Thoracic aorta (tissue), 2 donors: ENCODE measurements at places on chromosomes 7 and 10. TPM values are rescaled to one million over a fixed set of nuclear protein-coding genes. Genes with fewer than 3 reads are reported as not detected.

DNA sequence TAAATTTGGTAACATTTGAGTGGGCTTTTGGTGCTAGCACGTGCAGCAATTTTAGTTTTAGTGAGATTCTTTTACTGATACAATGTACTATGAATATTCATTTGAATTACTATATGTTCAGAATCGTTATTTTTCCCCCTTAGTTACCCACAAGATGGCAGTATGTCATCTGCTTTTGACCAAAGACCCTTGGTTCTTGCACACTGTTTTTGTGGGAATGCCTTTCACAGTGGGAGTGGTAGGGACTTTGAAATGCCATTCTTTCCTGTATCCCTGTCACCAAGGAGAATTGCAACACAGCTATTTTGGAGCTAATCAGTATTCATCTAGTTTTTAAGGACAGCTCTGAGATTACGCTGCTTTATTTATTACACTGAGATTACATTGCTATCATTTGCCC is 40.6 kb downstream of the SEC23IP start:
- no peak overlapping the region for H3K4me3 ChIP-seq
- no peak overlapping the region for H3K27ac ChIP-seq
- H3K27me3 ChIP-seq: no peaks in the 10 kb centered on the region

Gene PNLIPRP1
- not detected for total RNA-seq

- peaks cover 7% of the 10 kb centered on the region for H3K4me1 ChIP-seq
- H3K27ac ChIP-seq: no peak overlapping the region
- no peak for DNase-seq
- H3K4me3 ChIP-seq: no peak overlapping the region
Observed at GRCh38 chr10:73061743-73062142, 34.9 kb downstream of the P4HA1 start.

DNA sequence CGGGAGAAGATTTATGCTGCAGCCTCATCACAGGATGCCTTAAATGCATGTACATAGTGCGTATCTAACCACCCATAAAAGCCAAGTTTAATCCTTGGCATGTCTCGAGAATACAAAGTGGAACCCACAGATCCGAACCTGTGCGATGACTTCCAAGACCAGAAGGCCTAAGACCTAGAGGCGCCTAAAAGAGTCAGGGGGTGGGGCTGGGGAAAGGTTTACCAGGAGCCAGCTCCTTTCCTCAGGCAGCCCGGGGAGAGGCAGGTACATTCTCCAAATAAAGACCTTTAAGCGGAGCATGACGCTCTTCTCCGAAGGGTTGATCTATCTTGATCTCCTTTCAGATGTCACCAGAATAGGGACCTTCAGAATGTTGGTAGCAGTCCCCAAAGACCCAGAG is 9.7 kb downstream of the SP8 start:
- no peak overlapping the region for H3K4me3 ChIP-seq
- H3K36me3 ChIP-seq: no peaks in the 10 kb centered on the region
- H3K4me1 ChIP-seq: peaks cover 11% of the 10 kb centered on the region
- no peak for DNase-seq
